Activated T-cell treated with anti-CD3 and anti-CD28 coated beads for 24 hours (primary cell): ENCODE measurements at places on chromosomes 16 and 17.

- DNase-seq = no peak
Measured at GRCh38 chr16:89370081-89370511, 120.3 kb downstream of the ANKRD11 start.

DNA sequence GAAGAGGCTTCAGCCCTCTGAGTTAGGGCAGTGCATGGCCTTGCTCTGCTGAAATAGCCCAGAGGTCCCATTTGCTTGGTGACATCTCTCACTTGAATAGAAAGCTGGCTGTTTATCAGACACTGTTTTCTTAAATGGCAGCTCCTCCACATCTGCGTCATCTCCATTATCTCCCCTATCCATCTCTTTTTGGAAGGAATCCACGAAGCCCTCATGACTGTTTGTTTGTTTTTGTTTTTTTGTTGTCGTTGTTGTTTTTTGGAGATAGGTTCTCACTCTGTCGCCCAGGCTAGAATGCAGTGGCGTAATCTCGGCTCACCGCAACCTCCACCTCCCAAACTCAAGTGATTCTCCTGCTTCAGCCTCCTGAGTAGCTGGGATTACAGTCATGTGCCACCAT, 16.6 kb downstream of the NAA60 start:
- no peak for DNase-seq

GRCh38 chr16:78677181-78677731, 577.8 kb downstream of the WWOX start:
- DNase-seq = no peak

GRCh38 chr17:15398736-15399331, 57.4 kb upstream of the TEKT3 start:
- no peak for DNase-seq

DNA sequence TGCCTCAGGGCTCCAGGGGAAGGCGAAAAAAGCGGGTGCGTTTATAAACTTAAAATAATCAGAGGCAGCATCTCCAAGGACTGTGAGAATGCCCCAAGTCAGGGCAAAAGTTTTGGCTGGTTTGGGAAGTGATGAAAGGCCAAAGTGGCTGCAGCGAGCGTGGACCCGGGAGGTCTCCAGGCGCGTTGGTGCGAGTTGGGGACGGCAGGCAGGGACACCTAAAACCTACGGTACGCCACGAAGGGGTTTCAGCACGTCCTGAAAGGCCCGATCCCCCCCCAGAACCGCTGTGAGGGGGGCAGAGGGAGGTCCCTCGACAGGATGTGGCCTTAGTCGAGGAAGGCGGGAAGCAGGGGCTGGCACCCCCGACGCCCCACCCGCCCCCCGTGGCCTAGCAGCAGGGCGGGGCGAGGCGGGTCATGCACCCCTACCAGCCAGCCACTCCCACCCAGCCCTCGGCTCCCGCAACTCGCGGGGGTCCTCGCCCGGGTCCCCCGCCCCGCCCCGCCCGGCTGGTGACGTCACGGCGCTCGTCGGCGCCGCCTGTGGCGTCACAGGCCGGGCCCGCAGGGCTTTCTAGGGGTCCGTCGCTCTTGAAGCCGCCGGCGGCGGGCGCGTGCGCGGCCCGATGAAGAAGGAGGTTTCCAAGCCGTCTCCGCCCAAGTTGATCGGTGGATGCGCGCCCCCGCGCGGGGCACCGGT, at the start of gene MYCBPAP:
TSS of gene MYCBPAP (plus strand) at position 569 of the 702 bp plus-strand sequence. CDS start 236 bp downstream, outside the sequence.
- DNase-seq = peak; percentile 71

DNA sequence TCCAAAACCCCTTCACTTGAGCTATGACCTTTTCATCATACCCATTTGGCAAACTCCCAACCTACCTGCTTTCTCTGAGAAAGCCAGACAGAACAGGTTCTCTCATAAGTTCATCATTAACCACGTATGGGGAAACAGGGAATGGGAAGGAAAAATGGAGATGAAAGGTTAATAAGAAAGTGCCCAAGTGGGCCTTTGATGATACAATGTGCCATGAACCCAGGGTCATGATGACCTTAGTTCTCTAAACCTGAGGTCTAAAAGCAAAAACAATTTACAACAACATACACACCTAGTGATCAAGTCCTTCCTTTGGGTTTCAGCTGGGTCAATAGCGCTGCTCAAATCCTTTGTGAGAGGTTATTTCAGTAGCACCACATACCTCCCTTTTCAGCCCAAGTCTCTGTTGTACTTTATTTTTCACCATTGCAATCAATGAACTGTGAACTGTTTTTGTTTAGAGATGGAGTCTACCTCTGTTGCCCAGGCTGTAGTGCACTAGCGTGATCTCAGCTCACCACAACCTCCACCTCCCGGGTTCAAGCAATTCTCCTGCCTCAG, 14.5 kb upstream of the RANGRF start:
- no peak for DNase-seq

- no peak for DNase-seq
Measured at GRCh38 chr16:27355610-27356009, 41.8 kb downstream of the IL4R start.

DNA sequence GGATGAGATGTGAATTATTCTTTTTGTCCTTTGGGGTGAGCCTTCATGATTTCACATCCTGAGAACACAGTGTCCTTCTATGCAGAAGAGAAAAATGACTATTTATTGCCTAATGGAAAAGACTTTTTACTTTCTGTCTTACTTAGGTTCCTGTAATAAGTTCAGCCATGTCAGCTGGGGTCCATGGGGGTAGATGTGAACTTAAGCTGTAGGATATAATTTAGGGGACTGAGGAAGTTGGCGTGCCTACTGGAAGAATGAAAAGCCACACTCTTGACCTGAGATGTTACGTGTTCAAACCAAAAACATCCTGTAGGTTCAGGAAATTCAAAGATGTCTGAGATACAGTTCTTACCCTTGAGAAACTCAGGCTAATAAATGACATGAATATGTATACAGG, 660.5 kb downstream of the TOX3 start:
- no peak for DNase-seq

DNA sequence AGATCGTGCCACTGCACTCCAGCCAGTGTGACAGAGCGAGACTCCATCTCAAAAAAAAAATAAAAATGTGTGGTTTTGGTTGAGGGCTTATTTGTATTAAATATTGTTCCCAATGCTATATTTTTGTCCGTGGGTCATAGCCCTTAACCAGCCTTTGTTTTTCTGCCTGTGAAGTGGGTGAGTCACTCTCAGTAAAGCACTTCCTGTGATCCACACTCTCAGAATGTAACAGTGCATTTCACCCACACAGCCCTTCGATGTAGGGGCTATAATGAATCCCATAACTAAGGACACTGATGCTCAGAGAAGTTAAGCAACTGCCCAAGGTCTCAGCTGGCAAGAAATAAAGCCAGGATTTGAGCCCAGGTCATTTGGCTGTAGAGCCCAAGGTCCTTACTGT, 34.7 kb upstream of the POLR3E start:
- DNase-seq = no peak

- DNase-seq = no peak
Measured at GRCh38 chr17:37791447-37792399, 46.9 kb upstream of the HNF1B start.

GRCh38 chr17:68198931-68199836, 48.7 kb upstream of the AMZ2 start:
- no peak for DNase-seq

GRCh38 chr16:20072146-20072873, 1.4 kb downstream of the GPR139 start:
- DNase-seq = no peak

DNA sequence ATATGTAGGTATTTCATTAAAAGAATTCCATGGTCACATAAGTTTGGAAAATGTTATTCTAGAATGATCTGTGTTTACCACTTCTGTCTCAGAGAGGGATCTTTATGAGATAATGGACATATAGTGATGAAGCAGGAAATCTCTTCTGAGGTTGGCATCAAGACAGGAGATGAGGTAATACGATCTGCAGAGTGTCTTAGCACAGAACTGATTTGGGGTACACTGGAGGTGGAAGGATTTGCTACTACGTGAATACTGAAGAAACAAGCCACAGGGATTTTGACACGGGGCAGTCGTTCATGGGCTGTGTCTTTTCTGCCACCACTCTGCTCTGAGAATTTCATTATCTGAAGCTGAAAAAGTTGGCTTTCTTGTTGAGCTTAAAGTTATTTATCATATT, 5.5 kb downstream of the CBFB start:
- no peak for DNase-seq

- no peak for DNase-seq
Measured at GRCh38 chr17:7651097-7651664, 455 bp downstream of the ATP1B2 start.

- no peak for DNase-seq
Measured at GRCh38 chr17:66509926-66510325, 207.5 kb downstream of the PRKCA start.

DNA sequence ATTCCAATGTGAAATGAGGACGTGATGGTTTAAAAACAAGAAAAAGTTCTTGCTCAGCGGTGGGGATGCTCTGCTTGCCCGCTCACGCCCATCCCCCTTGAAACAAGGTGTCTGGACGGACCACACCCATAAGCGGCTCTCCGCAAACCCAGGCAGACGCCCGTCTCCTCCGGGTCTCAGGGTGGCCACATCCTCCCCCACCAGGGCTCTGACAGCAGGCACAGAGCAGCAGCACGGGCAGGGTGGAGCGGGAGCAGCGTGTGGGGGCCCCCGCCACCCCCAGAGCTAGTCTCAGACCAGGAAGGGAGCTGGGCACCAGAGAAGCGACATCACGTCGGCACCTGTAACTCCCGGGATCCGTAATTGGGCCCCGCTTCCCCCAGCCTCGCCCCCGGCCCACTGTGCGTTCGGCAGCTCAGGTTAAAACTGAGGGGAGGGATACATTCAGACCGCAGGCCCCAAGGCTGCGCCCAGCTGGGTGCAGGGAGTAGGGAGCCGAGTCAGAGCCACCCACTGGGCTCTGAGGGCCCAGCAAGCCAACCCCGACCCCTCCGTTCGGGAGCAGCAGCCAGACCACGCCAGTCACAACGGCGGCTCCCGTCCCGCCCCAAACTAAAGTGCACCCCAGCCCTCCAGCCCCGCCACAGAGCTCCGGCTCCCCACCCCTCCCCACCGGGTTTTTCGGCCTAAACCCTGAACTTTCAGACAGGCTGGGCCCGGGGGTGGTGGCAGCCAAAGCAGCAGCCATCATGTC, 22.0 kb downstream of the CLUH start:
- DNase-seq = no peak

DNA sequence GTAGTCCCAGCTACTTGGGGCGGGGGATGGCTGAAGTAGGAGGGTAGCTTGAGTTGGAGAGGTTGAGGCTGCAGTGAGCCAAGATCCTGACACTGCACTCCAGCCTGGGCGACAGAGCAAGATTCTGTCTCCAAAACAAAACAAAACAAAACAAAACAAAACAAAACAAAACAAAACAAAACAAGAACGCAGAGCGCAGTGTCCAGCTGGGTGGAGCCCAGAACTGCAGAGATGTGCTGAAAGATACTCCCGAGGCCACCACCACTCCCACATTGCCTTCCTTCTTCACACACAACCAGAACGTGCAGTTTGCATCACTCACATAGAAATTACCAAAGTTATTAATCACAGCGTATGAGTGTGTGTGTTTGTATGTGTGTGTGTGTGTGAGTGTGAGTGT, 222.9 kb upstream of the ASIC2 start:
- no peak for DNase-seq

GRCh38 chr16:83793179-83793578, 14.6 kb upstream of the HSBP1 start:
- no peak for DNase-seq

- no peak for DNase-seq
Measured at GRCh38 chr17:4974115-4974670, 6.6 kb upstream of the SPAG7 start.

GRCh38 chr16:11407047-11407982, 62.1 kb downstream of the RMI2 start:
- peak; percentile 59 for DNase-seq

DNA sequence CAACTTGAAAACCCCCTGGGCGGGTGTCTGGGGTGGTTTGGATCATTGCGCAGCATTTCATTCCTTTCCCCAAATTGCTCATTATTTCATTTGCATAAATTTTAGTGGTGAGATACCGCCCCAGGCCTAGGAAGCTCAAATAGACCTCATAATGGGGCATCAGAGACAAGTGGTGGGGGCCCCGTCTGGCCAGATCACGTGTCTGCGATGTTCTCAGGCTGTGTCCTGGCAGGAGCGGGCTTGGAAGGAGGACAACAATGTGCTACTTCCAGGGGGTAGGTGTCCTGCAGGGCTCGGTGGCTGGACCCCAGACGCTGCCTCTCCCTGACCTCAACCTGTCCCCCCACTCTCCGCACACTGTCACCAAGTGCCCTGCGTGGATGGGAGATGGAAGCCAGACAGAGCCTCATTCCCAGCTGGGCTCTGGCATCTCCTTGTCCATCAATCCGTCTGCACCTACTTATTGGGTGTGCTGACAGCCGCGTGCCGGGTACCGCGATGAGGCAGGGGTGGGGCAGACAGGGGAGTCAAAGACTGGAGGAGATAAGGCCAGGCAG, 116.9 kb downstream of the NTN1 start:
- DNase-seq = no peak

DNA sequence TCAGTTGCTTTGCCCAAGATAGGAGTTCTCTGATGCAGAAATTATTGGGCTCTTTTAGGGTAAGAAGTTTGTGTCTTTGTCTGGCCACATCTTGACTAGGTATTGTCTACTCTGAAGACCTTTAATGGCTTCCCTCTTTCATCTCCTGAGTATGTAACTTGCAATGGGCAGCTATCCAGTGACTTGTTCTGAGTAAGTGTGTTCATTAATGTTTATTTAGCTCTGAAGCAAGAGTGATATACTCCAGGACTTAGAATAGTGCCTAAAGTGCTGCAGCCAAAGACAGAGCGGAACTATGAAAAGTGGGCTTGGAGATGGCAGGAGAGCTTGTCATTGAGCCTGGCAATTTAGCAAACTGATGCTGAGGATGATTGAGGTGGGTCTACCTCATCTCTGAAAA, 8.8 kb upstream of the TANGO6 start:
- DNase-seq = no peak

- DNase-seq = no peak
Measured at GRCh38 chr17:82737967-82738877, 2.8 kb downstream of the FN3K start.

DNA sequence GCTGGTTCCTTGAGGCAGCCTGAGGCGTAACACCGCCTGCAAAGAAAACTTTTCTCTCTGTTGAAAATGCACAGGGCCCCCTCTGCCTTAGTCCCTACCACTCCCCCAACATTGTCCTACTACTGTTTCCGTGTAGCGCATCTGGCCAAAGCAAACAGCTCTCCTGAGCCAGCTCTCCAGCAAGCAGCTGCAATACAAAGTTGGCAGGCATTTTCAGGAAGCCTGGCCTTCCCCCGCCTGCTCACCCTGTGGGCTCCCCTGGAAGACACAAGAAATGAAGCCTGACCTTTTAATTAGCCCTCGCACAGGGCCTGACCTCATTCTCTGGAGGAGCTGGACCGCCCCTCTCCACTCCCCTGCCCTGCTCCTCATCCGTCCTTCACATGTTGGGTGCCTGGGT, 66.7 kb downstream of the SOX9 start:
- no peak for DNase-seq

DNA sequence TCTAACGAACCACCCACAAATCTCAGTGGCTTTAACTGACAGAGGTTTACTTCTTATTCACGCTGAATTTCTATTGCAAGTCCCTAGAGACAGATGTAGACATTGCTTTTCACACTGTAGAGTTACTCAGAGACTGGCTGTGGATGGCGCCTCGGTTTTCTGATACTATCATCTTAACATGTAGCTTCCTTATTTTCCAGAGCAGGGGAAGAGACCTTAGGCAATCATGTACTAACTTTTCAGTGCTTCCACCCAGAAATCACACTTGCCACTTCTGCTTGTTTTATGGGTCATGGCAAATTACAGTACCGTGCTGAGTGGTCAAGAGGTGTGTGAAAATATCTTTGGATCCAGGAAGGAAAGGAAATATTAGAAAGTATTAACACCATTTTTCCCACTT, 65.4 kb downstream of the MAF start:
- no peak for DNase-seq
